CD4-positive, alpha-beta T cell treated with Interleukin-4 for 4 hours (primary cell): ENCODE measurements at places on chromosomes 7 and 10.

DNA sequence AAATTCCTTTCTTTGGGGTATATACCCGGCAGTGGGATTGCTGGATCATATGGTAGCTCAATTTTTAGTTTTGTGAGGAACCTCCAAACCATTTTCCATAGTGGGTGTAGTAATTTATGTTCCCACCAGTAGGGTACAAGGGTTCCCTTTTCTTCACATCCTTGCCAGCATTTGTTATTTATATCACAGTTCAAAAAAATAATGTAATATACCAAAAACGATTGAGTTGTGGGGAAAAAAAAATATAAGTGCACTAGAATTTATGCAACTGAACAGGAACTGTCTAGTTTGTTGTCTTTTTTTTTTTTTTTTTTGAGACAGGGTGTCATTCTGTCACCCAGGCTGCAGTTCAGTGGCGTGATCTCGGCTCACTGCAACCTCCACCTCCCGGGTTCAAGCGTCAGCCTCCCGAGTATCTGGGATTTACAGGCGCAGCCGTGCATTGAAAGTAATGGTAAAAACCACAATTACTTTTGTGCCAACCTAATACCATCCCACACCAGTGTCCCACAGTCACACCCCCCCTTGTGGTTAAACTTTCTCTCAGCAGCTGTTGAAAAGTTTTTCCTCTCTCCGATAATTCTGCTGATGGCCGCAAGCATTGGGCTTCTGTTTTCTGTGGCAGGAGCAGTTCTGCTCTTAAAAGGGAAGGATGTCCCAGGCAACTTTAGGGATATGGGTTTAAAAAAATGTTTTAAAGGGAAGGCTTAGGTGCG is 6.8 kb upstream of the LAT2 start:
- peak; percentile 33 for DNase-seq

- DNase-seq: no peak
Observed at GRCh38 chr7:130112093-130112492, 41.8 kb downstream of the KLHDC10 start.

DNA sequence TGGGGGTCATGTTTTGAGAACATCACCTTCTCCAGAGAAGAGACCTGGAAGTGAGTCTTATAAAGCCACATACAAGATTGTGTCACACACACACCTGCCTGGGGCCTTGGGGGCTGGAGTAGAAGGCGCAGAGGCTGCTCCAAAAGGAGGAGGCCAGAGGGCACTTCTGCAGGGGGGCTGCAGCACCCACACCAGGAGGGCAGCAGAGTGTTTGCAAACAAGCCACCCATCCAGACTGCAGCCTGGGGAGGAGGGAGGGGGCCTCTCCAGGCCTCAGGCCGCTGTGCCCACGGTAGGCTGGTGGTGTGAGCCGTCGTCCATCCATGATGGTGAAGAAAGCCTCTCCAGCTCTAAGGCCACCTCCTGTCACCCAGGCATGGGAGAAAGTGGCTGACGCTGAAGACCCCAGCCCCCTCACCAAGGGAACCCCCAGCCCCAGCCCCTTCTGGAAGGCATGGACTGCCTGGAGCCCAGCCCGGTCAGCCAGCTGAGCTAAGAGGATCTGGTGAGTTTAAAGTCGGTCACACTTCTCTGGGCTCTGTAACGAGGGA is 77.5 kb downstream of the FOXL3 start:
- DNase-seq: no peak

- DNase-seq: no peak
Observed at GRCh38 chr7:159047536-159047935, 97.1 kb downstream of the VIPR2 start.

GRCh38 chr7:64990936-64991335 is at the start of gene ZNF117:
Gene ZNF117 (minus strand): TSS chr7:64991036.
- DNase-seq: no peak

DNA sequence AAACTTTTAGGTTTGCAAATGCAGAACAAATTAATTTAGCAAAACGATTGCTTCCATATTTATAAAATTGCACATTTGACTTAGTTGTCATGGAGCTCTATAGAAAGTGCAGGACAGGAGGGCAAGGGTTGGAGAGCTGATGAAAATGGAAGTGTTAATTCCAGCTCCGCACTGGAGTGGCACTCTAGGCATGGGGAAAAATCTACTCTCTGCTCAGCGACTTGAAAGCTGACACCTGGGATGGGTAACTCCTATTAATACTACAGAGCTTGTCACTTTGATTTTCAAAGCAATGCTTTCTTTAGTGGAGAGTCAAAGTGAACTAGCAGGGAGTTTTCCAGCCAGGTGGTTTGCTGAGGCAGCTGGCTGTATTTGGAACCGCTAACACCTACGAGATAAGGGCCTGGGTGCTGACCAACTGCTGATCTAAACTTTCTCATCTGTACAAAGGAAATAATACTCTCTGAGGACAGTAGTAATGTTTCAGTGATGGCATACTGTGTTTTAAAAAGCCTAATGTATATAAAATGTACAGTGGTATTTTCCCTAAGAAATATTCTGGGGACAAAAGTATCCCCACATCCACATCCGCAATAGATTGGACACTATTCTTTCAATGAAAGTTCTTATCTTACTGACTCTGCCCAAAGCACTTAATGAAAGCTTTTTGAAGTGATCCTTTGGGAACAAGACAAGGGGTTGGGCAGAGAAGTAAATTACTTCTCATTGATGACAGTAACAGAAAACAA is 444.3 kb downstream of the GPAM start:
- DNase-seq: no peak

DNA sequence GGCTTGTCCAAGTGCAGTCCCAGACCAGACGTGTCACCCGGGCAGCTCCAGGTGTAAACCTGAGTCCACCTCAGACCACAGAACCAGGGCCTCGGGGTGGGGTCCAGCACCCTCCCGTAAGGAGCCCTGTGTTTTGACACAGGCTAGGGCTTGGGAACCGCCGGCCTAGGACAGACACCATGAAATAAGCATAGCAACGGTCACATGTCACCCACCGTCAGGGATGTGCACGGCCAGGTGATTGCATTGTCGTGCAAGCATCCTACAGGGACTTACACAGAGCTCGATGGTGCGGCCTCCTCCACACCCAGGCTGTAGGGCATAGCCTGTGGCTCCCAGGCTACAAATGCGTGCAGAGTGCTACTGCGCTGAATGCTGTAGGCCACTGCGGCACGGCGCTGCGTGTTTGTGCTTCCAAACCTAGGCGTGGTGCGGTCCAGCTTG is 10.6 kb downstream of the ZFAND2A start:
- no peak for DNase-seq

DNA sequence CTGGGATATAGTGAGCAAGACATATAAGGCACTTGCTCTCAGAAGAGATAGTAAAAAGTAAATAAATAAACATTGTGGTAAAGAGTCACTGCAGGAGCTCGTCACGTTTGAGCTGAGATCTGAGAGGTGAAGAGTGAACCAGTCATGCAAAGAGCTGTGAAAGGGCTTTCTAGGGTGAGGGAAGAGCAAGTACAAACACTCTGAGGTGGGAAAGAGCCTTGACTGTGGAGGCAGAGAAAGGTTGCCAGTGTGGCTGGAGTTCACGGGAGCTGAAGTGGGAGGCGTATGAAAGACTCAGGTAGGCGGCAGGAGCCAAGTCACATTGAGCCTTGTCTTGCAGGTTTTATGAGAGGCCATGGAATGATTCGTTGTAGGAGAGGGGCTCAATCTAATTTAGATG is 141.0 kb downstream of the C1GALT1 start:
- no peak for DNase-seq

DNA sequence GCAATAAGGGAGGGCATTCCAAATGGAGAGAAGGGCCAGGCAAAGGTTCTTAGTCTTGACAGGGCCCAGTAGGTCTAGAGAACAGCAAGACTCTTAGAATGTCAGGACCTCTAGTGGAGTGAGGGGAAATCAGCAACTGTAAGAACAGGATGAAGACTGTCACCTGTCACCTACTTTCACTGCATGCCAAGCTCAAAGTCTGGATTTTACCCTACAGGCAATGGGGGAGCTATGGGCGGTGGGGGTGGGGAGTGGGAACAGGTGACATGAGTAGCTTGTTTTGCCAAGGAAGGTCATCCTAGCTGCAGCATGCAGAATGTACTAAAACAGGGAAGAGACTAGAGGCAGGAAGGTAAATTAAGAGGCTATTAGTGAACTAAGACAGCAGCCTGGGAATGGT is 18.3 kb downstream of the GOT1 start:
- no peak for DNase-seq

- DNase-seq: no peak
Observed at GRCh38 chr10:127922675-127923366, 15.9 kb downstream of the PTPRE start.

GRCh38 chr7:17530741-17531421 is 232.4 kb downstream of the AHR start:
- DNase-seq: no peak

DNA sequence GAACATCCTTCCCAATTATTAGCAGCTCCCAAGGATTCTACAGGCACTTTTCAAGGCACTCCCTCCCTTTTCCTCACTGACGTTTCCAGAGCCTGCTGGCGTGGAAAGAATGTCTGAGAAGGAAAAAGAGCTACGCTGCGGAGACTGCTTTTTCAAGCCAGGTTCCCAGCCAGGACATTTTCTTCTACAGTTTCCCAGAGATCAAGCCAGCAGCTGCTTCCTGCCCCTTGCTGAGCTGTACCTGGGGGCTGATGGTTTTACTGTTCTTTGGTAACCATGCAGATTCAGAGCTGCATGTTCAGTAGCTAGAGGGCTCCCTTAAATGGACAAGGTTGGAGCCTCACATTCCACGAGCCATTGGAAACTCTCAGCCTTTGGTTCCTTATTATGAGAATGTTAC is 133.4 kb downstream of the EVX1 start:
- DNase-seq: no peak

- no peak for DNase-seq
Observed at GRCh38 chr10:78328592-78329404, 295.1 kb downstream of the RPS24 start.

- no peak for DNase-seq
Observed at GRCh38 chr7:28773423-28774145, 184.5 kb downstream of the TRIL start.

DNA sequence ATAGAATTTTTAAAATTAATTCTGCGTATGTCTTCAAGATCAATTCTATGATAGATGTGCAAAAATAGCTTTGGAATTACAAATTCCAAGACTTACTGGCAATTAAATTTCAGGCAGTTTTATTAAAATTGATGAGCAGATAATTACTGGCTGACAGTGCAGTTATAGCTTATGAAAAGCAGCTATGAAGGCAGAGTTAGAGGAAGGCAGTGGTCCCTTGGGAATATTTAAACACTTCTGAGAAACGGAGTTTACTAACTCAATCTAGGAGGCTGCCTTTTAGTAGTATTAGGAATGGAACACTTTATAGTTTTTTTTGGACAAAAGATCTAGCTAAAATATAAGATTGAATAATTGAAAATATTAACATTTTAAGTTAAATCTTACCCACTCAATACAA is 70.8 kb downstream of the CFTR start:
- no peak for DNase-seq

GRCh38 chr7:159138508-159138907 is 6.2 kb downstream of the VIPR2 start:
- no peak for DNase-seq

DNA sequence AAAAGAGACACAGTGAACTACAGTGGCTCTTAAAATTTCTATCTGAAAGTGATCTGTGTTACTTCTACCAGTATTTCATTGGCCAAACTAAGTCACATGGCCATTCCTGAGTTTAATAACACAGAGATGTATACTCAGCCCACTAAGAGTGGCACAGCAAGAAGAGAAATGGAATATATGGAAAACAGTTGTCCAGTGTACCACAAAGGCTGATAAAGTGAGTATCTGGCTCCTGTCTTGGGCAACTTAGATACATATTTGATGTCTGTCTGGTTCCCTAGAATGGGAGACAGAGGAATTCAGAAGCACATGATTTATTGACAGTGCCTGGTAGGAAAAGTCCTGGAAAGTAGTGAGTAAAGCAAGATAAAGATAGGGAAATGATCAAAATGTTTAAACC is 10.1 kb upstream of the PON1 start:
- no peak for DNase-seq

DNA sequence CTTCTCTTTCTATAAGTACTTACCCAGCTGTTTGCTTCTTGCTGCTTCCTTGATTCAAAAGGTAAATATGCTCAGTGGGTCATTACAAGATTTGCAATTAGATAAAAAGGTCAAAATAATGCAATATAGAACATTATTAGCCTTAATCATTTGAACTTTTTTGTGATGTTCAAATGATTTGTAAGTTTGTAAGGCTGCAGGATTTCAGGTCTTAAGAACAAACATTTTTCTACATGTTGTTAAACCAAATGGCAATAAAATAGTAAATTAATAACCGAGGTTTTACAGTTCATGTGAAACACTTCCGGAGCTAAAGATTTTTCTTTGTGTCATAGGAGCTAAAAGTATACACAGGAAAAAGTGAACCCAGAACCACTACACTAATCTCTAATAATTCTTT is 16.2 kb upstream of the SCIN start:
- DNase-seq: no peak

DNA sequence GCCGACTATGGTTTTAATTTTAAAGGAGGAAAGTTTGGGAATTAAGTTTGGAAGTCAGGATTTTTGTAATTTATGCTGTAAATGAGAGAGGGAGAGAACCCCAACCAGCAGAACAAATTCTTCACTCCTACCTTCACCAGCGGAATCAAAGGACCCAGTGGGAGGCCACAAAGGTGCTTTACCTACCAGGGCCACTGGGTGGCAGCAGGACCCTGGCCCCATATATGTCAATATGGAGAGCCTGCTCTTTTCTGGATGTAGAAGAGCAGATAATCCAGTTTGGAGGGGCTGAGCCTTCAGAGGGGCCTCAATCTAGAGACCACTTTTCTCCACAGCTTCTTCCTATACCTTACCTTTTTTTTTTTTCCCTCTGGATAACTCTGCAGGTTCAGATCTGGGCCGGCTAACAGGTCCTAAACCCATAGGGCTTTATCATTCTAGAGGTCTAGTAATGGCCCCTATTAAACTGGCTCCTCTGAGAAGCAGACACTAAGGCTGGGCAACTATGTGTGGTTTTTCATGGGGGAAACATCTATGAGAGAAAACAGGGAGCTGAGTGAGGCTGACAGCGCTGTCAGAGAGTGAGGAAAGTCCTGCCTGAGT is 8.5 kb upstream of the SCD start:
- DNase-seq: peak; percentile 71

GRCh38 chr10:60975716-60976115 is 31.7 kb upstream of the RHOBTB1 start:
- no peak for DNase-seq

- DNase-seq: no peak
Observed at GRCh38 chr10:26046073-26046700, 112.2 kb downstream of the MYO3A start.

GRCh38 chr10:112373912-112374338 is at the start of gene ACSL5:
Gene ACSL5 (plus strand): TSS chr10:112374116. CDS start chr10:112394947, 20,831 bp downstream.
- DNase-seq: no peak

- DNase-seq: no peak
Observed at GRCh38 chr10:127854769-127855590, 37.8 kb downstream of the CLRN3 start.

- peak; percentile 20 for DNase-seq
Observed at GRCh38 chr10:13930120-13930519, 343.4 kb downstream of the PRPF18 start.
